ENCODE measurements at places on chromosomes 12 and 14. TPM values are rescaled to one million over a fixed set of nuclear protein-coding genes. Genes with fewer than 3 reads are reported as not detected.

- DNase-seq = no peak
Measured at GRCh38 chr12:125028106-125028505, 34.7 kb downstream of the BRI3BP start.

DNA sequence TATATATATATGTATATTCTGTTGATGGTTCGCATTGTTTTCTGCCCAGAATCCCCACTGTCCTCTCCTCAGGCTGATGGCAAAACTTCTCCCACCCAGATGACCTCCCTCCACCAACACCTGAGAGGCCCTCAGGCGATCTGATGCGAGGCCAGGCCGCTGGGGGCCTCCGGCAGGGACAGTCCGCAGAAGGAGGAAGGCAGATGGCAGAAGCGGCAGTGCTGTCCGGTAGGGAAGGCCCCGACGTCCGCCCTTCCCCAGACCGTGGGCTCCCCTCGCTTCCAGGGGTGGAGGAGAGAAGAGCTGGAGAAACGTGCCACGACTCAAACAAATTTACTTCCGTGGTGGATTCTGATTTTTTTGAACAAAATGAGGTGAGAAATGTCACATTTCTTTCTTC is 178.3 kb upstream of the RGS6 start:
- DNase-seq = no peak

DNA sequence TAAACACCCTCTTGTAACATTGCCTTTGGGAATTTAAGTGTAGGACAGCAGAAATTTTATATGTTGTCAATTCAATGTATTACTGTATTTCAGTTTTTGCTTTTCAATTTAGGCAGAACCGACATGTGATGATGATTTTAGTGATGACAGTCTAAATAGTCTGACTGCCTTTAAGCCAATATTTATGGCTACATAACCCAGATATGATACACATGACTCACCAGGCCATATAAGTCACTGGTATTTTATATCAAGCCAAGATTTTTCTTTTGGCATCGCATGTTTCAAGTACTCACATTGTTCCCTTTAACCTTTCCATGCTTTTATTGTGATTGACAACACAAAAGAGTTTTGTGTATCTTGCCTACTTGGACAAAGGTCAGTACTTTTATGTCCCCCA is 13.6 kb upstream of the PPM1A start:
- no peak for DNase-seq

DNA sequence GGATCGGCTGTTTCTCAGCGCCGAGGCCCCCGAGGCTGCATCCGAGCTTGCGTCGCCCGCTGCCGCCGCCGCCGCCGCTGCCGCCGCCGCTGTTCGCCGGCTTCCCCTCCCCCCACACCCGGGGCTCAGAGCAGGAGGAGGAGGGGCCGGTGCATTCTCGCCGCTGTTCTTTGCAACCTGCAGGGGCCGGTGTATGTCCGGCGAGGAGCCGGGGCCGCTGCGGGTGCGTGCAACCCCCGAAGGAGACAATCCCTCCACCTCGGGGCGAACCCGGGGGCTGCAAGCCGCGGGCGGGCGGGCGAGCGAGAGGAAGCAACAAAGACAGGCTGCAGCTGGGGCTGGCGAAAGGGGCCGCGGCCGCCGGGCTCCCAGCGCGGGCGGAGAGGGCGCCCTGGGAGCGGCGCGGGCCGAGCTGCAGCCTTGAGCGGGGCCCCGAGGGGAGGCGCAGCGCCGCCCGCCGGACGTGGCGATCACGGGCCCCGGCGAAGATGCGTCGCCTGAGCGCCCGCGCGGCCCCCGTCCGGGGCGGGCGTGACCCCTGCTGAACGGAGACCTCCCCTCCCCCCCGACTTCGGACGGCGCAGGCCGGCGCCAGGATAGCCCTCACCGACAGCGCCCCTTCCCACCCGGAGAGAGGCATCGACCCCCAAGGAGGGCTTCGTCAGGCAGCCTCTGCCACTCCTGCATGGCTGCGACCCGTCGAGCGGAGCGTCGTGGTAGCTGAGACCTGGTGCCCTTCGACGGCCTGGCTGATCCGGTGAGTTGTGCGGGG is 702 bp downstream of the FAM222A start:
- DNase-seq = peak; percentile 69

DNA sequence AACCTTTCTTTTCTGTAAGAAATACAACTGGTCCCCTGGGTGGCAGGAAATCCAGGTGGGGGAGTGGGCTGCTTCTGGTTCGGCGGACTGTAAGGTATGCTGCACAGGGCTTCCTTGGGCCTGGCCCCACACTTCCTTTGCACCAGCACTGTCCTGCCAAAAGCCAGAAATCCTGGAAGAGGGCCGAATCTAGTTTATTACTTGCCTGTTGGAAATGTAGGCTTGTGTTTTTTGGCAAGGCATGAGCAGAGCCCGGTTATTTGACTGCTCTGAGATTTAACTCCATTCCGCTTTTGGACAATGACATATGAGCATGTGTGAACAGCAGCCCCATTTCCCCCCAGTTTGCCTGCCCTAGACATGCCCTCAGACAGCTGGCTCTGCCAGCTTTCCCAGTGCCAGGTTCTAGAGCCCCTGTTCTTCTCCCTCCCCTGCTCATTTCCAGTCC is 86.6 kb downstream of the BORCS5 start:
- DNase-seq = no peak

DNA sequence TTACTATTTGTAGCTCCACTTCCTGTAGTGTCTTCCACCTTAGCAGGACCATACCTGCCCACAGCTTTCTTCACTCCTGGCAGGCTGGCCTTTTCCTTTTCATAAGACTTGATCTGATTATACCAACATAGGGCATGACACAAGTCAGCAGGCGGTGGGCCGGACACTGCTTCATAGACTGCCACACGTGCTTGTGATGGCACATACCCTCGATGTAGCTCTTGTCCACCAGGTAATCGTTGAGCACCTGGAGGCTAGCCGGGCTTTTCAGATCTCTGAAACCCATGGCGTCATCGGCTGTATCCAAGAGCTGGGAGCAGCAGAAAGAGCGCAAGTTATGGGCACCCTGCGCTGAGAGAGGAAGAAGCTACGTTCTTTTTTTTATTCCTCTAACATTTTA is 53.7 kb upstream of the TMEM263 start:
- DNase-seq = no peak

GRCh38 chr12:2453076-2453760 is 341.6 kb upstream of the FKBP4 start:
- DNase-seq = no peak

GRCh38 chr14:68928770-68929550 is 50.1 kb downstream of the ACTN1 start:
- DNase-seq = no peak

GRCh38 chr12:43115441-43116160 is 436.4 kb downstream of the ADAMTS20 start:
- DNase-seq = no peak

The MTRFR gene
- 27.7 TPM for total RNA-seq

The RPL10L gene
- total RNA-seq = not detected

The RNFT2 gene
- total RNA-seq = 4.1 TPM
